Epithelial cell of alveolus of lung (primary cell): ENCODE measurements at places on chromosomes 13 and 19. TPM values are rescaled to one million over a fixed set of nuclear protein-coding genes. Genes with fewer than 3 reads are reported as not detected.

Gene ZNF557
- total RNA-seq, result 6.2 and 7.2 TPM in 2 replicates

Gene LHFPL6
- total RNA-seq, result 16.3 and 26.3 TPM in 2 replicates

Gene FLT1
- 0.80 and 4.8 TPM in 2 replicates for total RNA-seq

Gene ZNF880
- total RNA-seq, result 17.1 and 29.9 TPM in 2 replicates

Gene SH2D3A
- 4.5 TPM in 1 of 2 replicates, not detected in the other for total RNA-seq

Gene LRRC63
- total RNA-seq, result not detected in 2 replicates

Gene IFI30
- 9.3 TPM in 1 of 2 replicates, not detected in the other for total RNA-seq

Gene DACT3
- total RNA-seq, result 7.1 and 24.4 TPM in 2 replicates

Gene WTIP
- 20.1 and 24.3 TPM in 2 replicates for total RNA-seq

Gene UCHL3
- total RNA-seq, result 22.0 and 58.4 TPM in 2 replicates

Gene FSD1
- 21.2 and 30.5 TPM in 2 replicates for total RNA-seq

Gene XAB2
- 42.0 and 69.7 TPM in 2 replicates for total RNA-seq

Gene PBX4
- total RNA-seq, result 0.13 and 6.0 TPM in 2 replicates

Gene KIR2DL3
- total RNA-seq, result not detected in 2 replicates

Gene NKPD1
- under 0.01 and 0.16 TPM in 2 replicates for total RNA-seq

Gene NOVA2
- total RNA-seq, result under 0.01 and 0.24 TPM in 2 replicates

Gene CALR3
- 0.39 and 0.56 TPM in 2 replicates for total RNA-seq

Gene KLK10
- not detected in 2 replicates for total RNA-seq

Gene ADGRE1
- total RNA-seq, result not detected in 2 replicates

Gene DPF1
- 3.9 and 4.1 TPM in 2 replicates for total RNA-seq

Gene TMPRSS9
- 0.26 TPM in 1 of 2 replicates, not detected in the other for total RNA-seq

Gene RFPL4AL1
- not detected in 2 replicates for total RNA-seq

Gene PTH2
- not detected in 2 replicates for total RNA-seq

Gene SDHAF1
- total RNA-seq, result 35.6 and 42.5 TPM in 2 replicates

Gene KIR3DL2
- not detected in 2 replicates for total RNA-seq

Gene CGB1
- not detected in 2 replicates for total RNA-seq

Gene NALCN
- total RNA-seq, result 0.80 and 4.1 TPM in 2 replicates

Gene UBE2L5
- not detected in 2 replicates for total RNA-seq

Gene CEACAM19
- 0.24 and 1.0 TPM in 2 replicates for total RNA-seq

Gene PLIN5
- not detected in 2 replicates for total RNA-seq

Gene GJB6
- not detected in 2 replicates for total RNA-seq

Gene GRK1
- total RNA-seq, result not detected in 2 replicates

Gene POSTN
- 42.8 and 862 TPM in 2 replicates for total RNA-seq

Gene EID2
- 12.1 and 12.9 TPM in 2 replicates for total RNA-seq

Gene MEIOSIN
- 0.13 TPM in 1 of 2 replicates, not detected in the other for total RNA-seq

Gene ETV2
- 0.78 TPM in 1 of 2 replicates, not detected in the other for total RNA-seq

Gene CATSPERD
- not detected in 2 replicates for total RNA-seq

Gene EBI3
- total RNA-seq, result 0.39 TPM in 1 of 2 replicates, not detected in the other

Gene SERPINE3
- total RNA-seq, result under 0.01 TPM in 1 of 2 replicates, not detected in the other

Gene AZU1
- total RNA-seq, result 2.5 TPM in 1 of 2 replicates, not detected in the other

Gene FPR1
- not detected in 2 replicates for total RNA-seq

Gene PDX1
- total RNA-seq, result not detected in 2 replicates

Gene ARRDC5
- total RNA-seq, result not detected in 2 replicates

Gene CLEC4M
- not detected in 2 replicates for total RNA-seq
